ENCODE measurements at places on chromosomes 3 and 15.

- DNase-seq = peak; percentile 90
Measured at GRCh38 chr15:40338041-40338657, 2.6 kb downstream of the CCDC9B start.

DNA sequence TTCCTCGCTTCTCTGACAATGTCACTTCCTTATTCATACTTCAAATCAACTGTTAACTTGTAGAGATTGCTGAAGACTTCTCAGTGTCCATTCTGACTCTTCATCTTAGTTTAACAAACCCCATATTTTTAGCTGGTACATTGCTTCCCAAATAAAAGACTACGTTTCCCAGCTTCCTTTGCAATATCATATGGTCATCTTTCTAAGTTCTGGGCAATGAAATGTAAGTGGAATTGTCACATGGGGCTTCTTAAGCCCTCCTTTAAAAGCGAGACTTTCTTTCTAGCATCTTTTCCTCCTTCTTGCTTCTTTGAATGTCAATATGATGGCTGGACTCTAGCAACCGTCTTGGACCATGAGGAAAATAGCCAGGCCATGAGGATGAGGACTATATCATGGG is 239.0 kb downstream of the ZNF621 start:
- DNase-seq = no peak

DNA sequence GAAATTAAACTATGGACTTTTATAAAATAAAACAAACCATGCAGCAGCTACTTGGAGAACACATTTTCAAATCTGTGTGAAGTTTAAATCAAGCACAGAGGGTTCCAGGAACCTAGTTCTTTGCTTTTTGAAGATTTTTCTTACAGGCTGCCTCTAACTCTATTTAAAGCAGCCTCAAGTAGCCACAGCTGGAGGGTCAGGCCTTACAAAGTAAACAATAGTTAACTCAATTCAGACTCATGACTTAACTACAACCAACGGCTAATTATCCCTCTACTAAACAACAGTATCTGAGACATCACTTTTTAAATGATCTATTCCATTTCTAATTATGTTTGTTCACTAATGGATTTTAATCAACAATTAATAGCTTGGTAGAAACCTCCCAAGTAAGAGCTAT is 9.8 kb downstream of the LRIG1 start:
- DNase-seq = no peak

GRCh38 chr15:69275074-69275670 is 23.5 kb upstream of the PAQR5 start:
- DNase-seq = no peak

DNA sequence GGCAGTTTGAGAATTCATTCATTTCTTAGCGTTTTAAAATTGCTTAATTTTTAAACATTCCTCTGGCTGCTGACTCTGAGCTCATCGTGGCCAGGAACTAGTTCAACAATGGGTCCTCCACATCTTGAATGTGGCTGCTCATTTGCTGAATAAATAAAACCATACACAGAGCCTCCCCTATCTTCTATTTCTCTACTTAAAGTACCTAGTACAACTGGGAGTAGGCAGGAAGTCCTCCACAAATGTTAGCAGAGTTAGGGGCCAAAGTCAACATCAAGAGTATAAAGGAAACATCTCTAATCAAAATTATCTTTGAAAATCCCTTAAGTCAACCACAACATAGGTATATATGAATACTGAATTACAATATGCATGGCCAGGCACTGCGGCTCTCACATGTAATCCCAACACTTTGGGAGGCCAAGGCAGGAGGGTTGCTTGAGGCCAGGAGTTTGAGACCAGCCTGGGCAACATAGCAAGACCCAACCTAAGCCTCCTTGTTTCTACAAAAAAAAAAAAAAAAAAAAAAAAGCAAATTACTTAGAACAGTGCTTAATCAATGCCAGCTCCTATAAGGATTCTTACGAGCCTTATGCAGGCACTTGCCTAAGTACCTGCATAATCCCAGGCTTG is 57.5 kb upstream of the LMOD3 start:
- DNase-seq = no peak

GRCh38 chr3:60557122-60557521 is 694.1 kb downstream of the FHIT start:
- no peak for DNase-seq

GRCh38 chr3:151410891-151411559 is 26.5 kb upstream of the P2RY12 start:
- no peak for DNase-seq

DNA sequence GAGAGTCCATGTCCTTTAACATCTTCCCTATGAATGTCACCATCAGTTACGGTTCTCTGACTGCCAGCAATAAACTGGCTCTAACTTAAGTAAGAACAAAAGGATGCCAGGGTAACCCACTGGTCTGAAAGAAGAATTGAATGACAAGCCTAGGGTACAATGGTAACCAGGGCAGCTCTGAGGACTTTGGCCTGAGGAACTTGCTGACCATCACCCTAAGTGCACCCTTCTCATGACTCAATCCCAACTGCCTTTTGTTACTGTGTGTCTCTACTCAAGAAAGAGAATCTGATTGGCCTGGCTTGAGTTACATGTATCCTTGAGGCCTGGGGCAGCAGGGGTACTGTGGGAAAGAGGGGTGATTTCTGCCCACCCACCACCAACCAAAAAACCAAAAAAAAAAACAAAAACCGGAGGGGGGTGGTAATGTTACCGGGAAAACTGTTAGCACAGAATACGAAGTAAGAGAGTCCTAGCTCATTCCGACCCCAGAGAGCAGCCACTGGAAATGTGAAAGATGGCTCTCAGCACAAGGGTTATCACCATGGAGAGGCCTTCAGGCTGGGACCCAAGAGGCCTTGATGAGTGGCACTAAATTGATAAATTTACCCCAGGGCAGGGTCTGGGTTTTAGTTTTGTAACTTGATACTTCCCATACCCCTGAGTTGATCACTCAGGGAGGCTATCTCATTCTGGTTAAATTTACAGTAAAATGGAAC is 9.3 kb upstream of the SLC28A1 start:
- DNase-seq = no peak

DNA sequence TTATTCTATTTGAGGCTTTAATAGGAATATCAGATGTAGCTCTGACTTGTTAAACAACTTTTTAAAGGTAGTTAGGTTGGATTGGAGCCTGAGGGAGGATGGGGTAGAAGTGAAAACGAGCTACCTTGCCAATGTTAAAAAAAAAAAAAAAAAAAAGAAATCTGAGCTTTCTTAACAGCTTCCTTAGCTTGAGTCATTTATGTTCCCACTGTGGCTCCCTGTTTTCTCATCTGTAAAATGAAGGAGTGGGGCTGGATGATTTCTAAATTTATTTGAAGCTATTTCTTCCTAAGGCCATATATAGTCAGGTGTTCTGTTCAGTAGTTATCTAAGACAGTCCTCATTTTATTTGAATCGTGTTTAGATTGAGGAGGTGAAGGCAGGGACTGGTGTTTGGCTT is 105.7 kb downstream of the EDEM1 start:
- no peak for DNase-seq

DNA sequence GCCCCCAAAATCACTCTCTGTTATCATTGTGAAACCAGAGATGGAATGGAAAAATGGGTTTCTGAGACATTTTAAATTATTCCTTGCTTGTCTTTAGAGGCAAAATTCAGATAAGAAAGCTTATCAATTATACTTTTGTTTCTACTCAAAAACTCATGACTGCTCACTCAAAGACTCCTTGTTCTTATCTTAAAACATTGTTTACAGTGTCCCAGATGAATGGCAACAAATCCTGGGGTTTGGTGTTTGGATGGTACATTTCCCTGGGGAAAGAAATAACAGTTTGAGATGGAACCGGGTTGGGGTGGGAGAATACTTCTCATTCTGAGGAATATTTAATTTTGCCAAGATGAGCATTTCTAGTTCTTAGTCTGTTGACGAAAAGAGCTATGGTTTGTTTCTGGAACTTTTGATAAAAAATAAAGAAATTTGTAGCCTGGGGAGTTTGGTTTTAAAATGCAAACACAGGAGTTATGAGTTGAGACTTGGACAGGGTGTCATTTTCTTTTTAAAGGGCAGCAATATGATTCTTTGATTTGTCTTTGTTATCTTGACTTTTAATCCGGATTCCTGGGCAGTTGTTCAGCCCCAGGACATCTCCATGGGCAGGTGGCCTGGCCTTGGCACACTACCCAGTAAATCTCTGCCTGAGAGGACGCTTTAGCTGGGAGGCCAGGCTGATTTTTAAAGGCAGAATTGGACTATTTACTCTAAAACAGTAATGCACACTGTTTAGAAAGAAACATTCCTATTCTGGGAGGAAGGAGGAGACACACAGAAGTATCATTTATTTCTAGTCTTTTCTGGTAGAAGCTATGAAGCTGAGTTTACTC is 32.4 kb downstream of the BTD start:
- DNase-seq = no peak

GRCh38 chr15:26887926-26888666 is 21.2 kb downstream of the GABRA5 start:
- DNase-seq = no peak

GRCh38 chr3:140863580-140864009 is 78.0 kb upstream of the SLC25A36 start:
- DNase-seq = peak; percentile 20

GRCh38 chr15:38297623-38298388 is 45.2 kb downstream of the SPRED1 start:
- DNase-seq = no peak

Measured in germinal center (tissue), 1 donor.